Activated CD8-positive, alpha-beta T cell treated with anti-CD3 and anti-CD28 coated beads for 36 hours (primary cell): ENCODE measurements at places on chromosomes 16 and 17.

DNA sequence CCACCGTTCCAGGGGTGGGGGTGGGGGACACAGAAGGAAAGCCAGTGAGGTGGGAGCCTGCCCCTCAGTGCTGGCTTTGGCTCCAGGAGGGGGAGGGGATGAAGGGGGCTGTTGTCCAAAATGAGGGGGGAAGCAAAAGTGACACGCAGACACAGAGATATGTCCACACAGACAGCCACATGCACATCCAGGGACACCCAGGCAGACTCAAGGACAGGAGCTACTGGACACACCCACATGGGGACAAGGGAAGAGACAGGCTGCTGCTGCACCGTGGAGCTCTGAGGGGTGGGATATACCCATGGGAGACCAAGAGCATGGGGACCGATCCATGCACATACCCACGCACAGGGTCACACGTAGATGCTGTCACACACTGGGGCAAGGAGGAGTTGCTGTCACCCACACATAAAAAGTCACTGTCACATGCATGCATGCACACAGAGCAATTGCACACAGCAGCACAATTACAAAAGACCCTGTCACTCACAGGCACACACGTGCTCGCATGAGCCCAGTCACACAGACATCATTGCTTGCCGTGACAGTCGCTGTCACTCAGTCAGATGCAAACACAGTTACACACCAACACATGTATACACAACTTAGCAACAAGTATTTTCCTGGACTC, 1.3 kb downstream of the THRA start:
- peak overlapping the region; percentile 89 for H3K4me3 ChIP-seq
- peak overlapping the region; percentile 84 for H3K27ac ChIP-seq
- H3K4me1 ChIP-seq = peaks cover 57% of the 10 kb centered on the region
- DNase-seq = peak; percentile 47
- H3K36me3 ChIP-seq = no peaks in the 10 kb centered on the region

GRCh38 chr17:7687072-7687907, at the start of gene TP53:
TSS of gene TP53 (minus strand) at chr17:7687490. CDS start at chr17:7676594, 10,896 bp downstream.
- H3K36me3 ChIP-seq = peaks cover 50% of the 10 kb centered on the region
- H3K27me3 ChIP-seq = no peaks in the 10 kb centered on the region
- DNase-seq = peak; percentile 95
- peak within 1 kb of the TSS; percentile 92 for H3K4me3 ChIP-seq
- peaks cover 33% of the 10 kb centered on the region for H3K4me1 ChIP-seq
- peak within 1 kb of the TSS; percentile 99 for H3K27ac ChIP-seq

GRCh38 chr17:17269926-17270773, 10.9 kb downstream of the COPS3 start:
- no peak overlapping the region for H3K27ac ChIP-seq
- H3K4me1 ChIP-seq = no peaks in the 10 kb centered on the region
- peaks cover 21% of the 10 kb centered on the region for H3K36me3 ChIP-seq

DNA sequence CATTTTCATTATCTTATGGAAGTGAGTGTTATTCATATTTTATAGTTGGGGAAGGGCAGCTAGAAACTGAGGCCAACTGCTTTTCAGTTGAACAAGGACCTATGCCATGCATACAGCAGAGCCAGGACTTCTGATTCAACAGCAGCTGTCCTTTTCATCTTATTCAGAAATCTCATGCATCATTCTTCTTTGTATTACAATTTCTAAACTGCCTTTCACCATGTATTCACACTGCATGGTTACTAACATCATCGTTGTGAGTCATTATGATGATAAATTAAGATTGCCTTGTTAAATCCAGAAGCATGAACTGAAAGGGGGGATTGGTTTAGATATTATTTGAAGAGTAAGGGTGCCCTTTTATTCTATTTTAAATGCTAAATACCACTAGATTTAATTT, 1470.1 kb upstream of the GOT2 start:
- H3K27ac ChIP-seq = no peak overlapping the region
- DNase-seq = no peak
- H3K4me1 ChIP-seq = no peaks in the 10 kb centered on the region
- no peak overlapping the region for H3K4me3 ChIP-seq
- H3K27me3 ChIP-seq = no peaks in the 10 kb centered on the region

DNA sequence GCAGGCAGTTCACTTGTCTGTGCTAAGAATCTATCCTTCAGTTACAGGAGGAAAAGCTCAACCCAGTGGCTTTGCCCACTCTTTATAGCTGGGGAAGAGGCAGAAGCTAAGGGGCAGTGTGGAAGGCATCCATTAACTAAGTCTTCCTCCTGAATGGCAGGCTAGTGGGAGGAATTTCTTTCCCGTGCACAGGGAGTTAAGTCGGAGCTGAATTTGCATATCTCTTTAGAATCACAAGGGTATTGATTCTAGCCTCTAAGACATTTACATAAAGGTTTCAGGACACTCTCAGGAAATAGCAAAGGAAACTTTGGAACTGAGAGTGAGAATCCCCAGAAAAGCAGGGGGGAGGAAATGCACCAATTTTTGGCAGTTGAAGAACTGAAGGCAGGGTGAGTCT, 245.6 kb downstream of the CA10 start:
- H3K36me3 ChIP-seq = no peaks in the 10 kb centered on the region

GRCh38 chr16:4534151-4534790, 4.3 kb downstream of the CDIP1 start:
- no peak for DNase-seq
- peak overlapping the region; percentile 68 for H3K27ac ChIP-seq
- H3K4me3 ChIP-seq = no peak overlapping the region
- H3K4me1 ChIP-seq = peaks cover 54% of the 10 kb centered on the region
- H3K36me3 ChIP-seq = peaks cover 23% of the 10 kb centered on the region

GRCh38 chr16:26442321-26442720, 624.4 kb upstream of the C16orf82 start:
- H3K4me3 ChIP-seq = no peak overlapping the region
- no peaks in the 10 kb centered on the region for H3K4me1 ChIP-seq
- no peaks in the 10 kb centered on the region for H3K36me3 ChIP-seq

- no peak for DNase-seq
- H3K27ac ChIP-seq = peak overlapping the region; percentile 61
- H3K4me1 ChIP-seq = peaks cover 24% of the 10 kb centered on the region
- no peaks in the 10 kb centered on the region for H3K27me3 ChIP-seq
Measured at GRCh38 chr16:50213939-50214519, 52.3 kb upstream of the ADCY7 start.

DNA sequence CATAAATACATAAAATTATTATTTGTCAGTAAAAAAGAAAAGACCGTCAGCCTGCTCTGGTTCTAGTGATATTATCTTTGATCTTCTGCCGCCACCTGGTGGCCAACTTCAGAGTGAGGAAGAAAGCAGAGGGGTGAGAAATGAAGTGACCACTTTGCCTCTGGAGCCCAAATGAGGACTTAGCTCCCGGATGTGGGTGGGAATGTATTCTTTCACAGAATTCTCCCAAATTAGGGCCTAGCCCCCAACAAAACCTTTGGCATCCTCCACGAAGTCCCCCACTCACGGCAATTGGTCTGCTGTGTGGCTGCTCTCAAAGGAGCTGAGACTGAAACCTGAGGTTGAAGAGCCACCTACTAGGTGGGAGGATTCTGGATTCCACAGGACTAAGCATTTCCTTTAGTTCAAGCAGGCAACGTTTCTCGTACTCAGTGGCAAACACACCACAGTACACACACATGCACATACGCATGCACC, 4.9 kb upstream of the ZNF267 start:
- DNase-seq = peak; percentile 91
- peaks cover 51% of the 10 kb centered on the region for H3K4me1 ChIP-seq
- H3K4me3 ChIP-seq = peak overlapping the region; percentile 66

GRCh38 chr17:29042679-29043538, at the start of gene PIPOX:
TSS of gene PIPOX (plus strand) at chr17:29043141. CDS start at chr17:29043226, 85 bp downstream.
- no peak within 1 kb of the TSS for H3K27ac ChIP-seq
- peaks cover 9% of the 10 kb centered on the region for H3K4me1 ChIP-seq
- DNase-seq = peak; percentile 51
- H3K4me3 ChIP-seq = no peak within 1 kb of the TSS

DNA sequence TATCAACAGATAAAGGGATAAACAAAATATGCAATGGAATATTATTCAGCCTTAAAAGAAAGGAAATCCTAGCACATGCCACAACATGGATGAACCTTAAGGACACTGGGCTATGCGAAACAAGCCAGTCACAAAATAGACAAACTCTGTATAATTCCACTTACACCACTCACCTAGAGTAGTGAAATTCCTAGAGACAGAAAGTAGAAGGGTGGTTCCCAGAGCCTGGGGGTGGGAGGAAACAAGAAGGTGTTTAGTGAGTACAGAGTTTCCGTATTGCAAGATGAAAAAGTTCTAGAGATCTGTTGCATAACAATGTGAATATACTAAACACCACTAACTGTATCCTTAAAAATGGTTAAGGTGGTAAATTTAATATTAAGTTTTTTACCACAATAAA, 10.0 kb downstream of the SPOP start:
- peaks cover 55% of the 10 kb centered on the region for H3K4me1 ChIP-seq
- H3K27me3 ChIP-seq = no peaks in the 10 kb centered on the region
- DNase-seq = no peak
- no peak overlapping the region for H3K4me3 ChIP-seq
- H3K36me3 ChIP-seq = peaks cover 25% of the 10 kb centered on the region
- peak overlapping the region; percentile 30 for H3K27ac ChIP-seq

DNA sequence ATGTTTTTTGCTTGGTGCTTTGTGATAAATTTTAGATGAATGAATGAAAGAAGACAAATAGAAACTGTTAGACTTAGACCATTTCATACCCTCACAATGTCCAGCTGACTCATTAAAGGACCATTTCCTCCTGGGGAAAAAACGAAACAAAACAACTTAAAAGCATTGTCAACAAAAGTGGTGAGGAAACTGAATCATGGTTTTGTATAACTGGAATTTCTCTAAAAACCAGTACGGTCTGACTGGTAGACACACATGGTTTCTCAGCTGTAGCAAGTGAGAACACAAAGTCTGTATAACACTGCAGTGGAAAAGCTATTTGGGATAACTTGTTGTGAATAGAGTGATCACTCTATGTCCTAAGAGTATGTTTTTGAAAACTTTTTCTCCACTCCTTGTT, 5.3 kb upstream of the DDX52 start:
- H3K27ac ChIP-seq = no peak overlapping the region
- no peak overlapping the region for H3K4me3 ChIP-seq
- peaks cover 39% of the 10 kb centered on the region for H3K27me3 ChIP-seq
- DNase-seq = no peak
